T47D (cell line): ENCODE measurements at places on chromosomes 13 and 19.

- no peak for DNase-seq
These were observed 429.0 kb upstream of the MIR17HG start for GRCh38 chr13:90918536-90918935.

- DNase-seq, result no peak
These were observed 159.9 kb downstream of the KATNAL1 start for GRCh38 chr13:30147421-30147820.

DNA sequence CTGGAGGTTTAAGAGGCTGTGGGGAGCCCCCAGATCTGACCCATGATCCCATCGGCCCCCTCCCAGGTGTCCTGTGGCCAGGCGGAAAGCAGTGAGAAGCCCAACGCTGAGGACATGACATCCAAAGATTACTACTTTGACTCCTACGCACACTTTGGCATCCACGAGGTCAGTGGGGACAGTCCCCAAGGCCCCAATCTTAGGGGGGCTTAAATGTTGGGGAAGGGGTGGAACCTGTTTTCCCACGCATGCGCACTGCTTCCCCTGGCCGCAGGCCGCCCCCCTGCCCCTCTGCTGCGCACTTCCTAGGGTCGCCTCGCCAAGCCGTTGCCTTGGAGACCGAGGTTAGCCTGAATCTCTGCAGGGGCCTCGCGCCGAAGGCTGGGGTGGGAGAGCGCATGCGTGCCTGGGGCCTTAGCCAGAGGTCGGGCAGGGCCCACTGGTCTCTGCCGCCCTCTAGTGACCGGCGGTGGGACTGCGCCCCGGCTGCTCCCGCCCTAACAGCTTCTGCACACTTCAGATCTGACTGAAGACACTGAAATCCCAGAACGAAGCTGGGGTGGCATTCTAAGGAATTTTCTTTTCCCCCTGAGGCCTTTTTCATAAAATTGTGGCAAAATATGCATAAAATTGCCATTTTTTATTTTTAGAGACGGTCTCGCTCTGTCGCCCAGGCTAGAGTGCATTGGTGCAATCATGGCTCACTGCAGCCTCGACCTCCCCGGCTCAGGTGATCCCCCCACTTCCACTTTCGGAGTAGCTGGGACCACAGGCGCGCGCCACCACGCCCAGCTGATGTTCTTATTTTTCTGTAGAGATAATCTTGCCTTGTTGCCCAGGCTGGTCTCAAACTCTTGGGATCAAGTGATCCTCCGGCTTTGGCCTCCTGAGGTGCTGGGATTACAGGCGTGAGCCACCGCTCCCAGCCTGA lies 3.6 kb downstream of the PRMT1 start:
- DNase-seq, result peak; percentile 77

DNA sequence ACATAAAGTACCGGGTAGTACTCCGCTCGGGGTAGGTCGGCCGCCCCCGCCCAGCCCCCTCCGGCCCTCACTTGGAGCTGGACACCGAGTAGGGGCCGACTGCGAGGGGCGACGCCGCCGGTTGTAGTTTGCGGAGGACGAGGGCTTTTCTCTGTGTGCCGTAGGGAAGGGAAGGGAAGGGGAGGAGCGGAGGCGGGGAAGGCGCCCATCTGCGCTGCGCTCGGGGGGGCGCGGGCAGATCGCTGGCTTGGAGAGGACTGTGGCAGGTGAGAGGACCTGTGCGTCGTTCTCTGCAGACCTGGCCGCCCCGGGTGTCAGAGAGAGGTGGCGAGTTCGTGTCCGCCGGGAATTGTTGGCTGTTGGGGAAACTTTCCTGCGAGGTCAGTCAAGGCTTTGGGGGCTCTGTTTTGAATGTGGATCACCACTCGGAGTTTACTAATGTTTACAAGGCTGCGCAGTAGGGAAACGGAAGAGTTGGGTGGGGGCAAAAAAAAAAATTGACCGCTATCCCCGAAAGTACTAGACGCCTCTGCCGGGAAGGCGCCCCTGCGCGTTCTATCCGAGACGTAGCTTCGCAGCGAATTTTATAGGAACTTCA lies 1.4 kb downstream of the ING1 start:
- peak; percentile 54 for DNase-seq

DNA sequence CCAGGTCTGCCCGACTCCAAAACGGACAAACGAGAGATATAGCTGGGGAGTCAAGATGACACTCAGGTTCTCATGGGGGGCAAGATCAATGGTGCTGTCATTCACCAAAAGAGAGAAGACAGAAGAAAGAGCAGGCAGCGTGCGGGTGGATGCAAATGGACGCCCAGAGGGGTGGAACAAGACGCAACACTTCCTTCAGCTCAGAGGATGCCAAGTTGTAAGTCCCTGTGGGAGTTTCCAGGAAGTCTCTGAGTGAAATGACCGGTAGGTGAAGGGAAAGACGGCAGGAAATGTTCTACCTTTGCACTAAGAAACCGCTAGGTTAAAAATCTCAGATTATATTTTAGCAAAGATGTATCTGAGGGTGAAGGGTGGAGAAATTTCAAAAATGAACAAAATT lies 26.5 kb downstream of the TUBGCP3 start:
- DNase-seq, result no peak
